H4 (cell line): ENCODE measurements at places on chromosomes 5 and 9. TPM values are rescaled to one million over a fixed set of nuclear protein-coding genes. Genes with fewer than 3 reads are reported as not detected.

DNA sequence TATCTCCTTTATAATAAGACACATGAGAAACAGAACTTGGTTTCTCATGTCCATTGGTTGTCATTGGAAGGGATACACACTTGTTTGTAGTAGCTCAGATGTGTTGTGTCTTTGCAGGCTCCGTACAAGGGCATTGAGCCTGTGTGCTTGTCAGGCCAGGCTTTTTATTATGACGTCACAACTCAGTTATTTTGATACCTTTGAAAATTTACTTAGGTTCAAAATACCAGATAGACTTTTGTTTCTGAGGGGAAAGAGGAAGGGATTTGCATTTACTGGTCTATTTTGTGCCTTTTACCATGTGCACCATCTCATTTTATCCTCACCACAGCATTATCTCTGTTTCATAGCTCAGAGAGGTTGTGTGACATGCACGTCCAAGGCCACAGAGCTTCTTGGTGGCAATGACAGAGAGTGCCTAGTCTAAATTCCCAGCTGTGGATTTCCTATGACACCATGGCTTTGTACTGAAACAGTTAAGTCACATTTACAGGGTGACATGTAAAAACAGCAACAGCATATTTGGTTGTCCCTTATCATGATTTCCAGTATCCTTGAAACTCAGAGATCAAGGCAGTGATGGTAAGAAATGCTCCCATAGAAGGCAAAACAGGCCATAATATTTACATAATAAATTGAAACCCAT, 268.7 kb downstream of the AOPEP start:
- DNase-seq: no peak

- no peak for DNase-seq
Observed at GRCh38 chr5:134614450-134615085, 18.1 kb downstream of the SAR1B start.

DNA sequence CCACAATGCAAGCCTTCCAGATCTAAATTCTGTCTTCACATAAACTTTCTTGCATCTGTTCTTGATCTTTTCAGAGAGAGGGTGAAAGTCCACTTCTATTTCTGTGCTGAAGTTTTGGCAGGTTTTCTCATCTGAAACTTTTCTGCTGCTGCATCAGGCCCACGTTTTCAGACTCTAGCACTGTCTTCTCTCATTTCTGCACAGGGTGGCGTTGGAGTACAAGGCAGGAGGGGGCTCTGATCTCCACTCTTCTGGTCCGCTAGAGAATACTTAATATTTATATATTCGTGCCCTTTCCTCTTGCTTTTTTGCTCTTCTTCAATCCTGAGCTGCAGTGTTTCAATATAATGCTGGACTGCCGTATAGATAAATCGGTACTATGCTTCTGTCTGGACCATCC, 204.0 kb upstream of the PRDM9 start:
- peak; percentile 20 for DNase-seq

- no peak for DNase-seq
Observed at GRCh38 chr5:123599171-123599570, 87.2 kb downstream of the CSNK1G3 start.

DNA sequence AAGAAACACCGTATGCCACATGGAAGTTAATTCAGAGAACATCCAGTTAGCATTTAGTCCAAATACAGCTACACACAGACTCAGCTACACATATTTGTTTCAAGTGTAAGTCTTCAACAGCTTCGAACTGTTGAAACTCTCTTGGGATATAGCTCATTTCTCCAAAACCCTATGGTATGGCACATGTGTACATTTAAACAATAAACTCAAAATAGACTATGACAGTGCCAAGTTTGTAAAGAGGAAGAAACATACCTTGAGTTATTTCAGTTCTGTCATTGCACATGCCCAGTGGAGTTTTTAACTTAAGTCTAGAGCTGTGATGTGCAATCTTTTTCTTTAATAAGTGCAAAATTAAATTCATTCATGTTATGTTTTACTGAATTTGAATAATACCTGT, 155.1 kb upstream of the RAI14 start:
- DNase-seq: no peak

- DNase-seq: no peak
Observed at GRCh38 chr5:124654418-124654817, 92.0 kb downstream of the ZNF608 start.

GRCh38 chr5:14208071-14209021, 65.2 kb downstream of the TRIO start:
- peak; percentile 88 for DNase-seq

DNA sequence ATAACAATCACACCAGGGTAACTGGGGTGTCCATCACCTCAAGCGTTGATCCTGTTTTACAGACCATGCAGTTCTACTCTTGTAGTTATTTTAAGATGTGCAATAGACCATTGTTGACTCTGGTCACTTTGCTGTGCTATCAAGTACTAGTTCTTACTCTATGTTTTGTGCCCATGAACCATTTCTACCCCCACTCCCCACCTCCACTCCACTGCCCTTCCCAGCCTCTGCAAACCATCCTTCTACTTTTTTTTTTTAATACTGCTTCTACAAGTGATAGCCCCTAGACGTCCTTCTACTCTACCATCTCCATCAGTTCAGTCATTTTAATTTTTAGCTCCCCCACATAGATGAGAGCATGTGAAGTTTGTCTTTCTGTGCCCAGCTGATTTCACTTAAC, 38.8 kb downstream of the EHMT1 start:
- no peak for DNase-seq

- DNase-seq: no peak
Observed at GRCh38 chr9:82424599-82425120, 436.1 kb downstream of the SPATA31D1 start.

DNA sequence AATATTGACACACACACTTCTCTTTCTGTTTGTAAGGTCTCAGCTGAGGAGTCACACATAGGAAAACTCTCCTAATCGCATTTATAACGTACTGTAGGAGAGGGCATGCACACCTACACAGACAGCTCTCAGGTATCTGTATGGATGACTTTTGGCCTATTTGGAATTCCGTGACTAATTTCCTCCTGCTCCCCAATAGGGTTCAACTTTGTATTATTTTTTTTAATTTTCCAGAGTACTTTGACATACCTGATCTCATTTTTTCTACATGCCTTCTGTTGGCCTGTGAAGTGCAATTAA, 195.9 kb downstream of the ARHGAP26 start:
- no peak for DNase-seq

GRCh38 chr9:105901514-105902109, 207.3 kb downstream of the TMEM38B start:
- DNase-seq: peak; percentile 22

GRCh38 chr9:76751001-76751400, 13.2 kb upstream of the PCA3 start:
- no peak for DNase-seq

GRCh38 chr9:98612061-98612752, 96.5 kb downstream of the GABBR2 start:
- DNase-seq: no peak

DNA sequence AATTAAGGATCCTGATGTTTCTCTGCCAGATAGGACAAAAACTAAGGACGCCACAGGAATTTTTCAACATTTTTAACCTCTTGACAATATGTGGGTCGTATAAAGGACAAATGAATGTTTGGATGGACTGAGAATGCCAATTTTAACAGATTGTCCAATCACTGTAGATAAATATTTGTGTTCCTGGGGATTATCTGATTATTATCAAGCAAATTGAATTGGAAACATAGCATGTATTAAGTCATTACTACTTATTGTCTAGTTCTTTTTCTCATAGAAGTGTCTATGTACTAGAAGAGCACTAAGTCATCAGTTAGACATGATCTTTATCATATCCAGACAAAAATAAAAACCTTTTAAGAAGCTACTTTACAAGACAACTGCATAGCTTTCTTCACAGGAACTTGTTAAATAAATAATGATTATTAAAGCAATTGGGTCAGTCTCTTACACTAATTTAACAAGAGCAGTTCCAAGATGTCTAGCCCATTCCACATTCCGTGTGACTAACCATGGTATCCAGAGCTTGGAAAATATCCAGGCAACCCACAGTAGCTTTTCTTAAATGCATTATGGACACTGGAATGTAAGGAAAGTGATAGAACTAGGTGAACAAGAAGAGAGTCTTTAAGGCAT, 127.5 kb upstream of the CDKN2B start:
- DNase-seq: no peak

DNA sequence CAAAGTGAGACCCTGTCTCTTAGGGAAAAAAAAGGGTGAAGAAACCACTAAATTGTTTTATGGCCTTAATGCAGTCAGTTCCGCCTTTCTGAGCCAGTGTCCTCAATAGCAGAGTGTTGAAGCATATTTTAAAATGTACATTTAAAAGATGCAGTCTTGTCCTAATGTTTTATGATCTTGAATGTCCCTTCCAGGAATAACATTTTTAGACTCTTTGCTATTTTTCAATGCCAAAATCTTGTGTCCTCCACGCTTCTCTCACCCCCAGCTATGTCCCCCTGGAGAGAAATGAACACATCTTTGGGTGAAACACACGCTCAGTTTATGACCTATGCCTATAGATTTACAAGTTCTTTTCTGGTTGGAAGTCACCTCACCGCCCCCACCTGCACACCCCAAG, 69.8 kb downstream of the CSNK1A1 start:
- DNase-seq: no peak

- peak; percentile 57 for DNase-seq
Observed at GRCh38 chr5:99141534-99142128, 212.8 kb upstream of the CHD1 start.

DNA sequence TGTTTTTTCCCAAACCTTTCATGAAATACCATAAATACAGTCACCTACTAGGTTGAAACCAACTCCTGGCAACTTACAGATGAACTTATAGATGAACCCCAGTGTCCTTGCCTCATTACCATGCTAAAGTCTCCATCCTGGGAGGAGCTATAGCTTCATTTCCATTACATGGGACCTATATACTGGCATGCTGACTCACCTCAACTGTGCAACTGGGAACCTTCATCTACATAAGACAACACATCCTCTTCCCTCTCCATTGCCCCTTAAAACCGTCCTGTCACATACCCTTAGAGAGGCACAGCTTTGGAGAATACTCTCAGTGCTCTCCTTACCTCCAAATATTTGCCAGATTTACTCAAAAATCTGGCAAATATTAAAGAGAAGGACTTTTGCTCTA, 638.3 kb downstream of the HTR1A start:
- DNase-seq: no peak

- no peak for DNase-seq
Observed at GRCh38 chr5:140298183-140298601, 4.7 kb downstream of the PFDN1 start.

DNA sequence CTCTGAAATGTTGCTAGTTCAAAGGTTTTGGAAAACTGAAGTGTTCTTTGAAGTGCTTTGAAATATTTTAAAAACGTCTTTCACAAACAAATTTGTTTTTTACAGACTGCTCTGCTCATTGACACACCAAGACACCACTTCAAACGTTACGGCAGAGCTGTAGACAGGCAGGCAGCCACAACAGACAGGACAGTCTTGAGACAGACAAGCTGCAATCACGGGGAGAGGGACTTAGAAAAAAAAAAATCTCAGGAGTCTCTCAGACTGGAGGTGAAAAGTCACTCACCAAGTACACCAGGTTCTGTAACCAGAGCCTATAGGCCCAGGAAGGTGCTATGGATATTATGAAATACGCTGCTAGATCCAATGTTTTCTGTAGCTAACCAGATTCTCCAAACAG, 135.4 kb downstream of the ISL1 start:
- DNase-seq: no peak

DNA sequence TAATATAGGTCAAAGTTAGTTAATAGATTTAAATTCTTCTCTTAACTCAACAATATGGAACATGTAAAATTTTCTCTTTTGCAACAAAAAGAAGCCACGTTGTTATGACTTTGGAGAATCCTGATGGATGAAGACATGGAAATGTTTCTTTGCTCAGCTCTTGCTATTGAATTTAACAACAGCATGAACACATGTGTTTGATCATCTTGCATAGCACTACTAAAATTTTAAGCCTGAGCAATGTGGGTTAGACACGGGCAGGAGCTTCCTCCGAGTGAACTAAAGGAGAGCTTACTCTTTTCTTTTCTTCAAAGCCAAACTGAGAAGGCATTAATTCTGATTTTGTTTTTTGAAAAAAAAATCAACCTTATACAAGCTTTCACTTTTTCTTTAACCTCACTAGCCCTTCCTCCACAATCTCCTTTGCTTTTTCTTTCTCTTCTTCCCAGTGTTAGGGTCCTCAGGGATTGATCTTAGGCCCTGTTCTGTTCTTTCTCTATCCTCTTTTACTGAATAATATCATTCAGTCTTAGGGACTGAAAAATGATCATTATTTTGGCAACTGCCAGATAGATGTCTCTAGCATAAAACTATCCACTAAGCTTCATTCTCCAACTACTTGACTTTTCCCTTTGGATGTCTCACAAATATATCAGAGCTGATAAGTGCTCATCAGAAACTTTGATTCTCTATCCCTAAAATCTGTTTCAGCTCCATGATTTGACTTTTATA, 36.9 kb downstream of the ADAMTS19 start:
- DNase-seq: no peak

TGFBI gene
- total RNA-seq: 2,353 and 2,468 TPM in 2 replicates

ZNF367 gene
- total RNA-seq: 9.9 and 11.6 TPM in 2 replicates

SLC45A2 gene
- not detected in 2 replicates for total RNA-seq

NAIP gene
- 0.49 and 0.60 TPM in 2 replicates for total RNA-seq

ZSWIM6 gene
- 3.8 and 7.0 TPM in 2 replicates for total RNA-seq

RGS7BP gene
- total RNA-seq: not detected in 2 replicates

GDA gene
- 3.7 and 4.4 TPM in 2 replicates for total RNA-seq

PCDHGA6 gene
- 0.97 and 1.5 TPM in 2 replicates for total RNA-seq

GNA14 gene
- total RNA-seq: 0.06 TPM in 1 of 2 replicates, not detected in the other

PCDHB6 gene
- 3.6 and 4.1 TPM in 2 replicates for total RNA-seq

SLC2A6 gene
- 4.0 and 5.1 TPM in 2 replicates for total RNA-seq

GNAQ gene
- total RNA-seq: 17.5 and 20.6 TPM in 2 replicates

ELOVL7 gene
- total RNA-seq: 8.6 and 10.4 TPM in 2 replicates

FKTN gene
- total RNA-seq: 11.9 and 31.2 TPM in 2 replicates
